NCI-H1105 (cell line): ENCODE measurements at places on chromosomes 1 and 21.
A peak's percentile ranks its signal among the peaks of the same experiment; 100 is the strongest.

DNA sequence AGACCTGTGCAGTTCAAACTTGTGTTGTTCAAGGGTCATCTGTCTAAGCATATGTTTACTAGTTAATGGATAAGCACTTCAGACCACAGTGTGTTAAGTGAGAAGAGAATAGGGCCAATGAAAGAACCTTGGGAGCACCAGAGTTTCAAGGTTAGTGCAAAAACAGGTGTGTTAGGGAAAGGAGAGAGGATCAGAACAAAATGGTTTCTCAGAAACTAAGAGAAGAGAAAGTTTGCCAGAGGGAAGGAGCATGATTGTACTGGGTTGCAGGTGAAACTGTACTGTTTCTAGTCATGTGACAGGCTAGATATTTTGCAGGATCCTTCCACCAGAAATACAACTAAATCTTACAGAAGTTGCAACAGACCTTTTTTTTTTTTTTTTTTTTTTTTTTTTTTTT lies 23.3 kb downstream of the RPRD2 start:
- no peak for DNase-seq

- DNase-seq, result no peak
These were observed 9.8 kb upstream of the RAB42 start for GRCh38 chr1:28582248-28582615.

GRCh38 chr1:155277902-155278688 lies 832 bp downstream of the HCN3 start:
- DNase-seq, result peak; percentile 82

DNA sequence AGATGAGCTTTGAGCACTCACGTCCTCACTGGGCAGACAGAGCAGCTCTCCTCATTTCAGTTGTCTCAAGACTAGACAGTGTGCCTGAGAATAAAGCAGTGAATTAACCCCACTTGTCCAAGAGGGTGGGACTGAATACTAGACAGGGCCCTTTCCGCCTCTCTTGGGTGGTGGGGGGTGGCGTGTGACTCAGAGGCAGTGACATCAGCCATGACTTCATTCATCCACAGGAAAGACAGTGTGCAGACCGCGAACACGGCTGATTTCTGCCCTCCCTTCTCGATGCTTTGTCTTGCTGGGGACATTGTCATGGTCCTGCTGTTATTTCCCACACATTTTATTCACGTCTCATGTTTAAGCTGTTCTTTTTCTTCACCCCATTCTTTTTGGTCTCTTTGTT lies 64.9 kb downstream of the FGGY start:
- DNase-seq, result no peak

DNA sequence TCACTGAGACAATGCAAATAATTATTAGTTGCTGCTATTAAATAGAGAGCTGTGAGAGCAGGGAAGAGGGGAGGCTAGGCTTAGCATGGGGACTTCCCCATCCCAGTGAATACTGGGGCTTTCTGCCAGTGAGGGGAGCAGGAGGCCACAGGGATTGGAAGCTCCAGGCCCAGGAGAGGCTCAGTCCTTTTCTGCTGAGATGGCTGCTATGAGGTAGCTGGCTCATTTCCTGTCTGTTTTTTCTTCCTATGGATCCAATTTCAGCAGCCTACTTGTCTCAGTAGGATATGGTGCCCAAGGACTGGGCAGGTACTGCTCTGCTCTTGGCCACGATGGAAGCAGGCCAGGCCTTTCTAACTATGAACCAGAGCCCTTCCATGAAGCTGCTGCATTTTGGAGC lies 10.0 kb downstream of the STMN1 start:
- DNase-seq, result no peak

- DNase-seq, result no peak
These were observed 10.0 kb downstream of the PCSK9 start for GRCh38 chr1:55049271-55049913.

GRCh38 chr1:5501206-5501930 lies 490.9 kb downstream of the NPHP4 start:
- no peak for DNase-seq

GRCh38 chr1:151716771-151717631 lies at the start of gene CELF3:
Gene CELF3 (minus strand): TSS chr1:151716803. CDS start chr1:151716020, 783 bp downstream.
- peak; percentile 99 for DNase-seq

DNA sequence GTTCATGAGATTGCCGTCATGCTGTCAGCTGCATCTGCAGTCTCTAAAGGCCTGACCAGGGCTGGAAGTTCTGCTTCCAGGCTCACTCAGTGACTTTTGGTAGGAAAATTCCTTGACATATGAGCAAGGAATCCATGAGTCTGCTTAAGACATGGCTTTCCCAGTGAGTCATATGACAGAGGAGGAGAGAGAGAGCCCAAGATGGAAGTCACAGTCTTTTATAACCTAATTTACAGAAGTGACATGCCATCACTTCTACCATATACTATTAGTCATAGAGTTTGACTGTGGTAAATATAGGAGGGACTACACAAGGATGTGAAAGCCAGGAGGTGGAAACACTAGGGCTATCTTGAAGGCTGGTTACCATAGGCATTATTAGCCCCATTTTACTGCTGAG lies 115.2 kb downstream of the ROR1 start:
- DNase-seq, result no peak

- no peak for DNase-seq
These were observed 13.1 kb downstream of the JAK1 start for GRCh38 chr1:64953241-64953640.

DNA sequence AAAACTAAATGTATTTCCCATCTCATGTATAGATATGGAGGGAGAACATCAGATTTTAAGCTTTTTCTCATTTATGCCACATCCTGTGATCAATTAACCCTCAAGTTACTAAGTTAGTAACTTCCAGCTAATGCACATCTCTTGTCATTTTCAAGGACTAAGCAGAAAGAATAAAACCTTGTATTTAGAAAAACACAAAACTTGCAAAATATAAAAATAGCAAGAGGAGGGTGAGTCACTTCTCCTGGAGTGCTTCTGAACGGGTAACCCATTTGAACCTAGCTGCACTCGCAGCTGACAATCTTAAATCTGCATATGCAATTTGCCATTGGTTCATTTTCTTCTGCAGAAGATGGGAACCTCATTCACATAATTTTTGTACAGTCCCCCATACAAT lies 500.5 kb downstream of the SETD4 start:
- DNase-seq, result no peak

- no peak for DNase-seq
These were observed 1.7 kb upstream of the SUMO3 start for GRCh38 chr21:44819283-44820243.

GRCh38 chr21:29195981-29196669 lies 65.7 kb downstream of the MAP3K7CL start:
- DNase-seq, result no peak

GRCh38 chr21:33071770-33072306 lies 1.9 kb downstream of the OLIG1 start:
- no peak for DNase-seq

GRCh38 chr1:236522937-236523703 lies 662 bp upstream of the LGALS8 start:
- DNase-seq, result no peak

DNA sequence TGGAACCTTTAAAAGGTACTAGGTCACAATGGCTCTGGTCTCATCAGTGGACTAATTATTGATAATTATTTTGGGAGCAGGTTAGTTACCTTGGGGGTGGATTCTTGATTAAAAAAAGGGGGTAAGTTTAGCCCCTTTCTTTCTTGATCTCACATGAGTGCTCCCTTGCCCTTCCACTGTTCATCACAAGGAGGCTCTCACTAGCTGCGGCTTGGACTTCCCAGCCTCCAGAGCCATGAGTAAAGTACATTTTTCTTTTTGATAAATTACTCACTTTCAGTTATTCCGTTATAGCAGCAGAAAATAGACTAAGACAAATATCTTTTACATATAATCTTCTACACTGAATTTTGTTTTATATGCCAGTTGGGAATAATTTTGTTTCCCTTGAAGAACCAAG lies 254.8 kb upstream of the DEPDC1 start:
- DNase-seq, result no peak

DNA sequence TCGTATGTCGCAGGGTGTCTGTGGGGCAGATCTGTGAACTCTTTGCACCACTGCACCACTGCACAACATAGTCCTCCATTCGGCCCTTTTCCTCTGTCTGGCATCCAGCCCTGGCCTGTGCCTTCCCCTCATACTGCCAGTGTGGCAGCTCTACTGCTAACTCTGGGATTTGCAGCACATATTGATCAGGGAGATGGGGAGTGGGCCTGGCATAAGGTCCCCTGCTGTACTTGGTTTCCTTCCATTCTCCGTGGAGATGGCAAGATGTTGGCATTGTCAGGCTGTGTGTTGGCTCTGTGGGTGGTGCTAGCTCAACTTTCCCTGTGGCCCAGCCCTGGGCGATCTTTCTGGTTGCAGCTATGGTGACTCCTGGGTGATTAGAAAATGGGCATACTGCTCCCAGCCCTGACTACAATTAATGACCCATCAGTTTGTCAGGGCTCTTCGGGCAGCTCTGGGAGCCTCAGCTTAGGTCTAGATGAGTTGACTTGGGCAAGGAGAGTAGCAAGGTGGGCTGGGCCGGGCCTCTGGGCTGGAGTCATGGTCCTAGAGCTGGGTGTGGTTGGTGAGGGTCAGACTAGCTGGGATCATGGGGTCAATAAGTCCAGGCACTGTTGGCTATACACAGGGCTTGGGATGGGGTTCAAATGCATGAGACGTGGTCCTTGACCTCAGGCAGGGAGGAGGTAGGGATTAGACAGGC lies 11.4 kb downstream of the PTPRU start:
- no peak for DNase-seq

DNA sequence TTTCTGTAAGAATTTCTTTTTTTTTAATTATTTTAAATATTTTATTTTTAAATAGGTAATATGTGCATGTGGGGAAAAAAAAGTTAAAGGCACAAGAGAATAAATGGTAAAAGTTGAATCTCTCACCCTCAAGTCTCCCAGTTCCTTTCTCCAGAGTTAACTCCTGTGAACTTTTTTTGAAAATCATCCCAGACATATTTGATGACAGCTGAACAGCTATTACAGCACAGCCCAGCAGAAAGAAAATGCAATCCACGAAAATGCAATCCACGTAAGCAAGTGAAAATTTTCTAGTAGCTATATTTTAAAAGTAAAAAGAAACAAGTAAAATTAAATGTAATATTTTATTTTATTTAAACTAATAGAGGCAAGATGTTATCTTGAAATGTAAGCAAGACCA lies 310.0 kb upstream of the RUNX1 start:
- no peak for DNase-seq

DNA sequence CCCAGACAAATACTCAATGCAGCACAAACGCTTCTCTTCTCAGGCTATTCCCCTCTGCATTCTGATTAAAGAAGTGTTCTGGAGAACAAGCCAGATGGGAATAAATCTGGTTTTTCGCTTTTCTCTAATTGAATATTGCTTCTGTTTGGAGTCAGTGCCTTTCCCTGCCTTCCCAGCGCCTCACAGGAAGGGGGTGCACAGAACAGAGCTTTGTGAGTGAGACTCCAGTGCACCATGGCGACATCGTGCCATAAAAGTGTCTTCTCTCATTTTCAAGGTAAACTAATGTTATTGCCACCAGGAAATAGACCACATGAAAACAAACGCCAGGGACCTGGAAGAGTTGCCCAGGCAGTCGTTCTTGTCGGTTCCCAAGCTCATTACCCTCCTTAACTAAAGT lies 43.6 kb upstream of the SLC45A1 start:
- no peak for DNase-seq

DNA sequence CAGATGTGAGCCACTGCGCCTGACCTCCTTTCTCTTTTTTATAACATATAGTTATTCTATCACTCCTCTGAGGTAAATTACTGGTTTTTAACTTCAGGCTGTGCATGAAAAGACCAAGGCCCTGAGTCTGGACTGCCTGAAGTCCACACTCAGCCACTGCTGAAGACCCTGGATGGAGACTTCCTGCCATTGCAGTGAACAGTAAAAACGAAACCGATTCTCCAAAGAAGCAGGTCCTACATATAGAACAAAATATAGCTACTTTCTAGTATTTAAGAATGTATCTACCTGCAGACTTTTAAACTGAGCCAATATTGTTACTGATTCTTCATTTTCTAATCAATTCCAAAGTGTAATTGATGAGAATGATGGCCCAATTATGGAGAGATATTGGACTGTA lies 232.8 kb downstream of the CHRM3 start:
- DNase-seq, result no peak
